ENCODE measurements at places on chromosomes 5 and 9.

- no peak for DNase-seq
Measured at GRCh38 chr5:177085985-177086653, 596 bp upstream of the FGFR4 start.

GRCh38 chr5:155530046-155530445, 516.5 kb downstream of the KIF4B start:
- no peak for DNase-seq

DNA sequence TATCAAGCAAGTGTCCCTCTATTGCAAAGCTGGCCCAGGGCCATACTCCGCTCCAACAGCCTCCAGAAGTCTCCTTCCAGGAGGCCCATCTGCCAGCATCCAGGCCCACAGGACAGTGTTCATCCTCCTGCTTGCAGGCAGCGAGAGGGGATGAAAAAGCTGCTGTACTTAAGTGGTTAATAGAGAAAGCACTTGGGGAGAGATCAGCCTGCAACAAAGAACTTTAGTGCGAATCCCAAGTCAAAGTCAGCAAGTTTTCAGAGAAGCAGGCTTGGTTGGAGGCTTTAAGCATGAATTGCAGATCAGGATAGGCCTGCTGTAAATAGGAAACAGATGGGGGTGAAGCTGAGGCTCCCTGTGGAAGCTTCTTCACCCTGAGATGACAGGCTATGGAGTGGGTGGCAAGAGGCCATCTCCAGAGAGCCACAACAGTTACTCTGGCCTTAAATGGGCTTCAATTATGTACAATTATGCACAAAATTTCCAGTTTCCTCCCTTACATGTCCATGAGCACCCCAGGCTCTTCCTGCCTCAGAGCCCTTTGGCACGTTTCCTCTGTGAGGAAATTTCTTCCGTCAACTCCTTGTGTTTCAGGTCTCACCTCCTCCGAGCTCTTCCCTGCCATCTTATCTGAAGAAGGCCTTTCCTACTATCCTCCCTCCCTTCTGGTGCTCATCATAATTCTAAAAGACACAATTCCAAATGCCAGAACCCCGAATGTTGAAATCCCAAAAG, 98.0 kb upstream of the NR3C1 start:
- no peak for DNase-seq

GRCh38 chr9:87238545-87238944, 259.1 kb upstream of the DAPK1 start:
- DNase-seq = no peak

- no peak for DNase-seq
Measured at GRCh38 chr9:98374385-98375051, 119.1 kb upstream of the TBC1D2 start.

- no peak for DNase-seq
Measured at GRCh38 chr5:162550236-162550635, 482.7 kb downstream of the GABRG2 start.

Measured in activated naive CD4-positive, alpha-beta T cell (primary cell).